ENCODE measurements at places on chromosomes 7 and 10.

DNA sequence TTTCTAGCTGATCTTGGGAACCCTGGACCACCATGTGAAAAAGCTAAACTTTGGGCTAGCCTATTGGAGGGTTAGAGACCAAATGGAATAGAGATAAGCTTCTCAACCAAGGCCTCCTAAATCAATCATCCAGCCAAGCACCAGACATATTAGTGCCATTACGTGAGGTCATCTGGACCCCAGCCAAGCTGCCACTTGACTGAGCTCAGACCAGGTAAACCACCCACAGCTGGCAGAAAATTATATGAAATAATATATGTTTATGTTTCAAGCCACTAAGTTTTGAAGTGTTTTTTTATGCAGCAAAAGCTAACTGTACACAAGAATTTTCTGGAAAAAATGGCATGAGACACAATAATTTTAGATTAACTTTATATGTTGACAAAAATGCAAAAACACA lies 82.6 kb upstream of the PCGF5 start:
- DNase-seq, result no peak

- DNase-seq, result no peak
These were observed 107.2 kb upstream of the EEPD1 start for GRCh38 chr7:36045830-36046341.

GRCh38 chr7:100677308-100678267 lies 4.0 kb downstream of the GNB2 start:
- no peak for DNase-seq

DNA sequence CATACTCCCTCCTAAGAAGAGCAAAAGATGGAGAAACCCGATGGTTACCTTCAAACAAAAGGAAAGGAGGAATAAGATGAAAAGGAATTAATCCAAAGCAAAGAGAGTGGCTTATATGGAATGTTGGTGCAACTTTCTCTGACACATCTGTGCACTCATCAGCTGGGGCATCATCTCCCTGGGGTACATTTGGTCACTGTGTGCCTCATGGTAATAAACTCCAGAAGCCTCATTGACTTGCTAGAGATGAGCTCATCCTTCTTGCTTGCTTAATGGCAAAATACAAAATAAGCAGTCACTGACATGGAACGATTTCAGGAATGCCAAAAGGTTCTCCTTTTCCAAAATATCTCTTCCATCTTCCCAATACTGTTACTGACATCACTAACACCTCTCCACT lies 22.5 kb downstream of the CAV1 start:
- DNase-seq, result no peak

DNA sequence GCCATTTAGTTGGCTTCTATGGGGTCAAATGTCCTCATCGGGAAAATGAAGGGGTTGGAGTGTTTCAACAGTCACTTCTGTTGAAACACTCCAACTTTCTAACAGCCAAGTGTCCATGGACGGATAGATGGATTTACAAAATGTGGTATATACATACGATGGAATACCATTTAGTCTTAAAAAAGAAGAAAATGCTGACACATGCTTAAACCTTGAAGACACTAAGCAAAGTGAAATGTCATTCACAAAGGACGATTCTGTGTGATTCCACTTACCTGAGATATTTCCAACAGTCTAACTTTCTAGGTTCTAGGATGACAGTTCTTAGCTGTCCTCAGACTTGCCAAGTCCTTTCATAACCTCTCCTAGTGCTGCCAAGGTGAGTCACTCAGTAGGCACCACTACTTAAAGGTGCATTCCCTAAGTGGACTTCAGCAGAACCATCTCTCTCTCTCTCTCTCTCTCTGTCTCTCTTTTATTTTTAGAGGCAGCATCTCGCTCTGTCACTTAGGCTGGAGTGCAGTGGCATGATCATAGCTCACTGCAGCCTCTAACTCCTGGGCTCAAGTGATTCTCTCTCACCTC lies 69.0 kb downstream of the DENND2A start:
- DNase-seq, result no peak

GRCh38 chr10:59104186-59104585 lies 72.3 kb upstream of the PHYHIPL start:
- DNase-seq, result no peak

- no peak for DNase-seq
These were observed 108.6 kb downstream of the TMEM130 start for GRCh38 chr7:98761225-98761624.

DNA sequence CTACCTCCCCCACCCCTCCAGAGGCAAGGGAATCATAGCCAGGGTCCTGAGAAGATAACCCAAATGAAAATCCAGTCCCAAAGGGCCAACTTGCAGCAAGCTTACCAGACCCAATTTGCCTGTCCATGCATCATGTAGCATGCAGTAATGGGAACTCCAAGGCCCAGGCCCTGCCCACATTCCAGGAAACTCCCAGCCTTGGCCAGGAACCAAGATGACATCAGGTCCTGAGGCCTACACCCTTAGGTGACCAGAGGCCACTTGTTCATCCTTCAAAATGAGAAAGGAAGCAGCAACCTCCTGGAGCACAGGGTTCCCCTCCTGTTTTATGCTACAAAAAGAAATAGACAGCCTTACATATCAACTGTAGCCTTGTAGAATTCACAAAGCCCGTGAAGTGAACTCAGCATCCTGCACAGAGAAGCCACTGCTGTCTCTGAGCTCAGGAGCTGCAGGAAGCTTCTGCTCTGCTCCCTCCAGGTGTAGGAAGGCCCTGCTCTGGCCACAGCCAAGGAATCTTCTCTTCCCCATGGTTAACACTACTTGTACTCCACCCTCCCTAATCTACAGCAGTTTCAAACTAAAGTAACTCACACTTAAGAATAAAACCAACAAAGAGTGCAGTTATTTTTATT lies 30.3 kb upstream of the GRB10 start:
- DNase-seq, result no peak
